IMR-90 (cell line): ENCODE measurements at places on chromosomes 11 and 22. TPM values are rescaled to one million over a fixed set of nuclear protein-coding genes. Genes with fewer than 3 reads are reported as not detected.

SMIM35 gene
- total RNA-seq = not detected in 2 replicates

KRTAP5-7 gene
- not detected in 2 replicates for total RNA-seq

GRCh38 chr11:17718510-17718962 is 835 bp upstream of the MYOD1 start:
- DNase-seq = no peak

- DNase-seq = no peak
These were observed 10.2 kb downstream of the SCGB1A1 start for GRCh38 chr11:62428871-62429560.

- DNase-seq = no peak
These were observed 10.7 kb downstream of the CD59 start for GRCh38 chr11:33725496-33725895.

GRCh38 chr11:124583781-124584180 is 14.0 kb downstream of the OR8A1 start:
- no peak for DNase-seq
